H1 (cell line): ENCODE measurements at places on chromosomes 11 and 22.

- no peaks in the 10 kb centered on the region for H3K36me3 ChIP-seq
- peak overlapping the region; percentile 76 for H3K4me3 ChIP-seq
- H3K27ac ChIP-seq = no peak overlapping the region
Measured at GRCh38 chr11:124746621-124747243, 5.3 kb downstream of the VSIG2 start.

GRCh38 chr11:130945896-130946295, 29.6 kb upstream of the SNX19 start:
- H3K27ac ChIP-seq = no peak overlapping the region
- no peaks in the 10 kb centered on the region for H3K4me1 ChIP-seq
- H3K36me3 ChIP-seq = no peaks in the 10 kb centered on the region
- no peaks in the 10 kb centered on the region for H3K27me3 ChIP-seq
- no peak for DNase-seq
- no peak overlapping the region for H3K4me3 ChIP-seq

- no peak overlapping the region for H3K27ac ChIP-seq
- no peaks in the 10 kb centered on the region for H3K27me3 ChIP-seq
- no peaks in the 10 kb centered on the region for H3K36me3 ChIP-seq
- no peak for DNase-seq
- H3K4me1 ChIP-seq = no peaks in the 10 kb centered on the region
Measured at GRCh38 chr11:22832315-22833015, 2.9 kb upstream of the SVIP start.

DNA sequence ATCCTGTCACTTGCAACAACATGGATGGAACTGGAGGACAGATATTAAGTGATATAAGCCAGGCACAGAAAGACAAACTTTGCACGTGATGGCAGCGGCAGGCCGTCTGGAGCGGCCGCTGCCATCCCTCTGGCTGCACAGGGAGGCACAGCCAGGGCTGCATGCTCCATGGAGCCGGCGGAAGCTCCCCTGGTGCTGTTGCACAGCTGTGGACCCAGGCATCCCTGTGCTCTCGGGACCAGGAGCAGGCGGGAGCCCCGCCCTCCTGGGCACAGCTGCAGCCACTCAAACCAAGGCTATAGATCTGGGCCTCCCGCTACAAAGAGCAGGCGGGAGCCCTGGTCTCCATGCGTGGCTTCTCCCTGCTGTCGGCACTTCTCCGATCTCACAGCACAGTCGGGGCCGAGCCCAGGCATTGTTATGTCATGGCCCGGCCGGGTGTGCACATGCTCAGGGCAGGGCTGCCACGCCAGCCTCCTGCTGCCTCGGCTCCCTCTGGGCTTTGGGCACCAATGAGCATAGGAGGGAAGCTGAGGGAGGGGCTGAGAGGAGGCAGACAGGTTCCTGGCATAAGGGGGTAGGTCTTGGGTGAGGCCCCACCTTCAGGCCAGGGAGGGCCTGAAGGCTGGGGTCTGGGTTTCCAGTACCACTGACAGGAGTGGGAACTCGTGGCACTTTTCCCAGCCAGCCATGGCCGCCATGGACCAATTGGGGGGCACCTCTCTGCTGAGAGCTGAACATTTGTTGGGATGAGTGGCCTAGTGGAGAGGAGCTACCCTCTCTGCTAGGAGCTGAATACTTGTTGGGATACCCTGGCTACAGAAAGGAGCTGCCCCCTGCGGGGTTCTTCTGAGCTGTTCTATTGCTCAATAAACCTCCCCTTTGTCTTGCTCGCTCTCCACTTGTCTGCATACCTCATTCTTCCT, 16.7 kb downstream of the RRP8 start:
- no peak overlapping the region for H3K4me3 ChIP-seq
- H3K36me3 ChIP-seq = no peaks in the 10 kb centered on the region
- peaks cover 16% of the 10 kb centered on the region for H3K4me1 ChIP-seq
- H3K27me3 ChIP-seq = no peaks in the 10 kb centered on the region
- DNase-seq = peak; percentile 43
- H3K27ac ChIP-seq = peak overlapping the region; percentile 64

DNA sequence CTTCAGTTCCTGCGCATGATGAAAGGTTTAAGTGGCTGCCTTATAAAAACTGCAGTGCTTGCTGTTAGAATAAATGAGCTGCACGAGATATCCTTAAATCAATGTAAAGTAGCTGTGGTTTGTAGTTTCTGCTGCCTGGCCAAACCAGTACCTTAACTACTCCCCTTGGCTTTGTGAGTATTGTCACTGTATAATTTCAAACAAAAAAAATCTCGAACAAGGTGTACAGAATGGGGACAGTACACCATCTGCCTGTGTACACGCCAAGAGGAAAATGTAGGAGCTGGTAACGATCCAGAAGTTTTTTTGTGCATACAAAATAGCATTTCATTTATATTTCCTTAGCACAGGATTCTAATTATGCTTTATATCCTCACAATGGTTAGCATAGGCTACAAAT, 20.6 kb upstream of the NDUFC2 start:
- H3K27ac ChIP-seq = no peak overlapping the region
- H3K4me3 ChIP-seq = no peak overlapping the region
- peaks cover 16% of the 10 kb centered on the region for H3K36me3 ChIP-seq
- no peak for DNase-seq
- H3K27me3 ChIP-seq = no peaks in the 10 kb centered on the region

- no peak for DNase-seq
- H3K4me1 ChIP-seq = peaks cover 25% of the 10 kb centered on the region
- peaks cover 15% of the 10 kb centered on the region for H3K27me3 ChIP-seq
- no peak overlapping the region for H3K27ac ChIP-seq
- peak overlapping the region; percentile 51 for H3K4me3 ChIP-seq
Measured at GRCh38 chr22:50009765-50010675, 2.5 kb downstream of the IL17REL start.

GRCh38 chr11:128919216-128919615, 23.5 kb downstream of the TP53AIP1 start:
- no peaks in the 10 kb centered on the region for H3K4me1 ChIP-seq
- no peak overlapping the region for H3K4me3 ChIP-seq
- H3K36me3 ChIP-seq = no peaks in the 10 kb centered on the region
- no peak overlapping the region for H3K27ac ChIP-seq
- no peaks in the 10 kb centered on the region; the same call in 1 of the 2 replicates for H3K27me3 ChIP-seq

GRCh38 chr11:35907648-35908431, 36.0 kb upstream of the LDLRAD3 start:
- no peaks in the 10 kb centered on the region for H3K4me1 ChIP-seq
- no peaks in the 10 kb centered on the region for H3K36me3 ChIP-seq
- DNase-seq = no peak
- no peak overlapping the region for H3K4me3 ChIP-seq
- H3K27ac ChIP-seq = no peak overlapping the region

GRCh38 chr22:22818861-22819855, 68.5 kb upstream of the IGLL5 start:
- peaks cover 43% of the 10 kb centered on the region; the same call in 1 of the 2 replicates for H3K27me3 ChIP-seq
- no peak overlapping the region for H3K27ac ChIP-seq
- no peak for DNase-seq
- H3K4me3 ChIP-seq = no peak overlapping the region
- no peaks in the 10 kb centered on the region for H3K36me3 ChIP-seq

DNA sequence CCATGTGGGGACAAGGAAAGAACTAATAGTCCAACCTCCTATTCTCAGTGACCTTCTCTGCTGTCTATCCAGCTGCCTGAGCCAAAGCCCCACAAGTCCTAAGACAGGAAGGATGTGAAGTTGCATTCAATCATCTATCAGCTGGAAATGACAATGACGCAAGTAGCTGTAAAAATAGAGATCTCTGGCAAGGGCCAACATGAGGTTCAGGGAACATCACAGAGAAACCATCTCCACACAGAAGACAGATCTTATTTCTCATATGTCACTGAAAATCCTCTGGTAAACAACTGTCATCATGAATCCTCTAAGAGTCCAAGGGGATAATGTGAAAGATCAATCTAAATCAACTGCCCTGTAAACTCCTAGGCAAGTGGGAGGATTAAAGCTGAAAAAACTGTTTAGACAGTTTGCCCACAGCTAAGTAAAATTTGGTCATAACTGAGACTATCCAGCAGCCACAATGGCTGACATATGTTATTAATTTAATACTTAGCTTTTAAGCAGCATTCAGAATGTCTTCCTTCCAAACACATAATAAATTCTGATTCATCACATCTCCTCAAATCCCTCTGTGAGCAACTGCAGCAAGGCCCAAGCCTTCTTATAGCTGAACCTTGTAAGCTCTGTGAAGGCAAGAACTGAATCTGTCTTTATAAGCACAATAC, 52.1 kb downstream of the ALG9 start:
- no peaks in the 10 kb centered on the region for H3K27me3 ChIP-seq
- H3K36me3 ChIP-seq = no peaks in the 10 kb centered on the region
- no peaks in the 10 kb centered on the region for H3K4me1 ChIP-seq
- no peak overlapping the region for H3K27ac ChIP-seq
- no peak overlapping the region for H3K4me3 ChIP-seq
